Gastroesophageal sphincter (tissue), 4 donors: ENCODE measurements at places on chromosomes 11 and 22. TPM values are rescaled to one million over a fixed set of nuclear protein-coding genes. Genes with fewer than 3 reads are reported as not detected.

GRCh38 chr11:43397251-43397650 lies 38.5 kb downstream of the TTC17 start:
- ATAC-seq = no peak

DNA sequence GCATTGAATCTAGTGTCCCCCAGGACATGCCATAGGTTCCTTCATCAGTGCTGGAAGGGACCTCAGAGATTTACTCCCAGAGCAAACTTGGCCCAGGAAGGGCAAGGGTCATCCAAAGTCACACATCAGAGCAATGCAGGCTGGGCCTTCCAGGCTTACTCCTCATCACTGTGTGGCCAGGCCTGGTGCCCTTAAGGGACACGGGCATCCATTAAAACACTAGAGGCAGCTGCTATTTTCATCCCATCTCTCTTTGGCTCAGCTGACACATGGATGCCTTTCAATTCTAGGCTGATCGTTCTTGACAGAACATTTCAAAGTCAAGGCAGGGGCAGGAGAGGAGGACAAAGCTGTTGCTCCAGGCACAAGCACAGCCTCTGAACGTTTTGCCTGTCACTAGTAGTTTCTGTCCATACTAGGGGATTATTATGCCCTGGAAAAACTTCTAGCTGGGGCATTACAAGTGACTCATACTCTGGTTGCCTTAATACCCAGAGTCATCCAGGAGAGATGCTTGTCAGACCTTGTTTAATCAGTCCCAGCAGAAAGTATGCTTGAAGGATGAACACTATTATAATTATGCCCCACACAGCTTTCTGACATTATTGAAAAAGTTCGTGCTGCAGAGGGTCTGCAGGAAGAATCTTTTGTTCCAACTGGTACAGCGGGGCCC lies 240.3 kb downstream of the TENM4 start:
- no peak for ATAC-seq

DNA sequence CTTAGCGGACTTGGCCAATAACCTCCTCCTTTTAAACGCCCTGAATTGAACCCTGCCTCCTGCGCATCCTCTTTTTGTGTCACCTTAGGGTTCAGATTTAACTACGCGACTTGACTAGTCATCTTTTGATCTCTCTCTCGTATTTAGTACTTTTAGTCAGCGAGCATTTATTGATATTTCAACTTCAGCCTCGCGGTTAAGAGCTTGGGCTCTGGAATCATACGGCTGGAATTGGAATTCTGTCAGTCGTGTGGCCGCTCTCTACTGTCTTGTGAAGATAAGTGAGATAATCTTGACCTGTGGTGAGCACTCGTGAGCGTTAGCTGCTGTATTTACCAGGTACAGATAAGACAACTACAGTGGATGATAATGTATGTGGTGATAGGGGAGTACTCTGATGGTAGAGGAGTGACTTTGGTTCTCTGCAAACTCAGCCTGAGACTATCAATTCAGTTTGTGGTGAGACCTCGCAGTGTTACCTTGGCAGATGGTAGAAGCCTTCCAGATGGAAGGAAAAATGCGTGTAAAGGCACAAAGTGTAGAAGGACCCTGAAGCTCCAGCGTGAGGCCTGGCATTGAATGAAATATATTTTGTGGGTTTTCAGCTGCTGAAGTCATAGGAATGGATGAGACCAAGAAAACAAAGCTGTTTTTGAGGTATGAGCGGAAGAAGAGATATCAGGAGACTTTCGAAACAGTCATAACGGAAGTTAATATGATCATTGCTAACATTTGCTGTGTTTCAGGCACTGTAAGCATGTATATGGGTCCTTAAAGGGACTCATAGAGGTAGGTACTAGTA lies 682 bp downstream of the ATM start:
- ATAC-seq = no peak

OR8G5 gene
- not detected for total RNA-seq

DNA sequence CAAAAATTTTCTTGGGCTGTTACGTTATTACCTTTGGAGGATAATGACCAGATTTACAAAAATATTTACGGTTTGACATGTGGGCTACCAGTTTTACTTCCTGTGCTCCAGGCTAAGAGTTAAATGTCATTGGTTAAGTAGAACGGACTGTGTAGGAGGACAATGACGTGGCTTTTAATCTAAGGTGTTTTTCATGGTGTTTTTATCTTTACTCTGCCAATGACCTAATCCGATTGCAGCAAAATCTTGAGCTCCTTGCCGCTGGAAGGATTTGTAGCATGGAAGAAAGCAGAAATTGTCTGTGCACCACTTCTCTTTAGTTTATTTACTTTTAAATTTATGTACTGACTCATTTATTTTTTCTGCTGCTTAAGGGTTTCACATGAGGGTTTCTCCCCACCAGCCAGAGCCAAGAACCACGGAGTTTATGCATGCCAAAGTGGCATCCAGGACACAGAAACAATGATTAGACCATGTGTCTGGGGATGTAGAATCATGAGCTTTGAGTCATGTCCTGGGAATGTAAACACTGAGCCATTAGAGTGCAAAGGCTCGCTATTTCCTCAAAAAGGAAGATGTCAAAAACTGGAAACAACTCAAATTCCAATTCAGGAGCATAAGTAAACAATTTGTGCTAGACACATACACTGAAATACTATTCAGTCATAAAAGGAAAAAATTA lies 1.9 kb upstream of the CARD16 start:
- ATAC-seq = peak; percentile 84

PLAAT5 gene
- total RNA-seq = 4.2 TPM

DNA sequence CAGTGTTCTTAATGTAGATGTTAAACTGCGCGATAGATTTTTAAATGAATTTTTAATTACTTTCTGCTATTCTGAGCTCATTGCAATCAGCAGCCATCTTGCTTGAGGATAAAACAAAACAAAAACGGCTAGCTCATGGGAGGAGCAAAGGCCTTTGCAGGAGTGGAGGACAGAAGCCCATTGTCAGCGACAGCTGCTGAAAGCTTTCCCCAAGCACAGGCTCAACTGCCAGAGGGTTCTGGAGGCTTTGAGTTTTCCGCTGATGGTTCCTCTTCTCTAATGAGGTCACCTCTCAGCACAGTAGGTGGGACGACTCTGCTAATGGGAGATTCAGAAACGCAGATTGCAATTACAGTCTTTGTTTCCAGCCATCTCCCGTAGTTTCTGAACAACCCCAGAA lies 167.1 kb upstream of the TTC12 start:
- ATAC-seq = no peak

DNA sequence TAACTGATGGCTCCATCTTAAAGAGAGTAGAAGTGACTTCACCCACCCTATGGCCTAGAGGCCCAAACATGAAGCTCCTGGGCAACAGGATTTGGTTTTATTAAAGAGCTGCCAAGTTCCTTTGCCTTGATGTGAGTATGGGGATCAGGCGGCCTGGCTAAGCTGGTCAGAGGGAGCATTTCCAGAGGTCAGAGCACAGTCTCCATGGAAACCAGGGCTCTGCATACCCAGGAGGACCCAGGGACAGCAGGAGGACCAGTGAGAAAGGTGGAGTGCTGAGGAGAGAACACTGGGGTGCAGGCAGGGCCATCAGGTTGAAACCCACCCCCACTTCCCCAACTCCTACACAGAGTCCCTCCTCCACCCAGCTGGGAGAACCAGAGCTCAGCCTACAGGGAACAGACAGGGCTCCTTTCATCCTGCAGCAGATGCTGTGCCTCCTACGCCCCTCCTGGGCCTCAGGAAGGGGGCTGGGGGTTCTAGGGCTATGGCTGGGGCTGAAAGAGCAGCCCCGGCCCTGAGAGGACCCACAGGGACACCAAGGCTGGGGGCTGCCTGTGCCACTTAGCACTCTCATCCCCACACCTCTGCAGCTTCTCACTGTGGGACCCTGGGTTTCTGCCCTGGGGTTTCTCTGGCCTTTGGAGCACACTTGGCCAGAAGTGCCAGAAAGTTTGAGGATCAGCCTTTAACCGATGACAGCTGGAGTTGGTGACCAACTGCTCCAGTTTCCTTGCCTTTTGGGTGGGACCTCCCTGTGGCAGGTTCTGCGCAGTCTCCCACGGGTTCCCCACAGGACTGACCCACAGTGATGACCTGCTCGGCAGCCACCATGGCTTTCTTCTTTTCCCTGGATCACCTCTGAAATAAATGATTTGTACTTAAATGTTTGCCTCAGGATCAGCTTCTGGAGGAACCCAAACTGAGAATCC lies 13.8 kb upstream of the P2RY6 start:
- ATAC-seq = no peak

- no peak for ATAC-seq
Measured at GRCh38 chr11:92070026-92070889, 154.4 kb upstream of the FAT3 start.

WBP2NL gene
- total RNA-seq = 0.67 TPM

MOV10L1 gene
- not detected for total RNA-seq

DNA sequence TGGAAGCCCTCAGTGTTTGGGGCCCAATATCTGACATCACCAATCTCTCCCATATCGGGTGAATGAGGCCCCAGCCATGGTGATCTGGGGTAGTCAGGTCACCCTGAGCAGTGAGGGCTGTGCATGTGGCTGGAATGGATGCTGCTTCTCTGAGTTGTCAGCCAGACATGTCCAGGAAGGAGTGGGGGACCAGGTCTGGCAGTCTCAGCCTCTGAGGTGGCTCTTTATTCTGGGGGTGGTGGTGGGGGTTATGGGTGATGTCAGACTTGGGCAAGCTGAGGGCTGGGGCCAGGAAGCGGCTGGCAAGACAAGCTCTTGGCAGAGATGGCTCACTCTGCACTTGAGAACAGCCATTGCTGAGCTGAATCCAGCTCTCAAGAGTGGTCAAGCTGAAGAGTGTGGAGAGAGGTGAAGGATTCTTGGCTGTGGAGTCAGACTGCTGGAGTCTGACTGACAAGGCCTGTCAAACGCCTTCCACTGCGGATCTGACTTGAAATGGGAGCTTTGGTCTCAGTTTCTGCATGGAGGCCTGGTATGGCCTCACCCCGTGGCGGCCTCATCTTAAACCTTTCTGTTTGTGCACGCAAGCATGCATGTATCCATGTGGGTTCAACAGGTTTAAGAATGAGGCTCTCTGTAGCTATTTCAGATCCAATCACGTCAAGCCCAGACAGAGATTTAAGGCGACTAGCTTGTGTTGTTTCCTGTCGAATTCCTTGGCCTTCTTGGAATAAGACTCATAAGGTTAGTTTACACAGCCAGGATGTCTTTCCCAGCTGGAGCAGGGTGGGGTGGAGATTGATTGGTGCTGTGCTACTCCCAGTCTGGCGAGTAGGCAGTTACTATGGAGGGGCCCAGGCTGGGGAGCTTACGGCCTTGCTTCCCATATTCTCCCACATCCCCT lies 83.9 kb upstream of the TIMP3 start:
- peak; percentile 69 for ATAC-seq

- no peak for ATAC-seq
Measured at GRCh38 chr11:17770048-17770652, 35.6 kb downstream of the KCNC1 start.

GRCh38 chr11:363948-364761 lies 5.1 kb upstream of the B4GALNT4 start:
- no peak for ATAC-seq

PRDM11 gene
- total RNA-seq = 27.2 TPM

- no peak for ATAC-seq
Measured at GRCh38 chr11:35672608-35673007, 10.0 kb downstream of the TRIM44 start.

GRCh38 chr11:68950762-68951161 lies 30.0 kb downstream of the MRGPRD start:
- ATAC-seq = no peak

DNA sequence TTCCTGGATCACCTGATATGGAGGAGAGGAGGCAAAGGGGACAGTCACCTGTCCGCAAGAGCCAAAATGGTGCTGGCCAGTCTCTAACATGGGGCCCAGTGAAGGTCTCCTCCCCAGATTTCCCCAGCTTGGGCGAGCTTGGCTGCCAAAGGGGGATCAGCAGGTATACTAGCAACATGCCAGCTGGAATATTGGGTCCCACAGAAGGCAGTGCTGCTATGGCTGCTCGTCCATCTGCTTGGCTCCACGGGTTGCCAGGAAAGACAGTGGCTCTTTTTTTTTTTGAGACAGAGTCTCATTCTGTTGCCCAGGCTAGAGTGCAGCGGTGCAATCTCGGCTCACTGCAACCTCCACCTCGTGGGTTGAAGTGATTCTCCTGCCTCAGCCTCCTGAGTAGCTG lies 12.7 kb upstream of the KAT5 start:
- no peak for ATAC-seq

DNA sequence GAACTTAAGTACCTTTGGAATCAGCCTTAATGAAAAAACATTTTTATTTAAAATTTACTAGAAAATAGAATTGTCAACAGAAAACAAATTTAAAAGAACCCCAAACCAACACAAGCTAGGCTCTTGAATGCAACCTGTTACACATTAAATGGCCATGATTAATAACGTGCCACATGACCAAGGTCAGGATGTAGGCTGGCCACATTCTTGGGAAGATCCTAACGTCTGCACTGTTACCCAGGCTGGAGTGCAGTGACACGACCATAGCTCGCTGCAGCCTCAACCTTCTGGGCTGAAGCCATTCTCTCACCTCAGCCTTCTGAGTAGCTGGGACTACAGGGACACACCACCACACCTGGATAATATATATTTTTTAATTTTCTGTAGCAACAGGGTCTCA lies 126.4 kb upstream of the APOA1 start:
- ATAC-seq = no peak

DNA sequence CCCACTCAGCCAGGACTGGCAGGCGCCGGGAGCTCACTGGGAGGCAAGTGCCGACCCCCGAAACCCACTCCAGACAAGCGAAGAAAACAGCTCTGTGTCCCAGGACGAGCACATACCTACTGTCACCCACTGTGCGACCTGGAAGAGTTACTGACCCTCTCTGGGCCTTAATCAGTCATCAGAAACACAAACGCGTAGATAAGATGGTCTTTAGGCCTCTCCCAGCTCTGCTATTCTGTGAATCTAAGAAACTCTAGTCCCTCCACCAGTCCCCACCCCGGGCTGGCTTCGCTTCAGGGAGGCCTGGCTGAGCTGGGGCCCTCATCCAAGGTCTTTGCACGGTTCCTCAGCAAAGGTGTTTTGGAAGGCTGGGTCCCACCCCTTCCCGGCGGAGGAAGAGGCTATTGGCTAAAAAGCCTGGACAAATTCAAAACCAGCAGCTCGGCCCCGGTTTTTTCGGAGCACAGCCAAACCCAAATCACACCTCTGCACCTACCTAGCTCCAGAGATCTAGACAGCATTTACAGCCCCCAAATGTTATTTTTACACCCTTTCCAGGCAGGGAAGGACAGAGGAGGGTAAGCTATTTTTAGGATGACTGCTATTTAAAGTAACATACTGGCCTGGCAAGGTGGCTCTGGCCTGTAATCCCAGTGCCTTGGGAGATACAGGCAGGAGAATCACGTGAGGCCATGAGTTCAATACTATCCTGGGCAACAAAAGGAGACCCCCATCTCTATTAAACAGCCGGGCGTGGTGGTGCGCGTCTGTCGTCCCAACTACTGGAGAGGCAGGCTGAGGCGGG lies 13.2 kb upstream of the HDHD5 start:
- no peak for ATAC-seq

- no peak for ATAC-seq
Measured at GRCh38 chr22:46965555-46966494, 203.4 kb downstream of the TBC1D22A start.

SCARF2 gene
- total RNA-seq = 22.1 TPM
